Breast epithelium (tissue), 4 donors: ENCODE measurements at places on chromosomes 3 and 15.

GRCh38 chr3:32438596-32439344 is 47.1 kb downstream of the CMTM7 start:
- no peak for DNase-seq

DNA sequence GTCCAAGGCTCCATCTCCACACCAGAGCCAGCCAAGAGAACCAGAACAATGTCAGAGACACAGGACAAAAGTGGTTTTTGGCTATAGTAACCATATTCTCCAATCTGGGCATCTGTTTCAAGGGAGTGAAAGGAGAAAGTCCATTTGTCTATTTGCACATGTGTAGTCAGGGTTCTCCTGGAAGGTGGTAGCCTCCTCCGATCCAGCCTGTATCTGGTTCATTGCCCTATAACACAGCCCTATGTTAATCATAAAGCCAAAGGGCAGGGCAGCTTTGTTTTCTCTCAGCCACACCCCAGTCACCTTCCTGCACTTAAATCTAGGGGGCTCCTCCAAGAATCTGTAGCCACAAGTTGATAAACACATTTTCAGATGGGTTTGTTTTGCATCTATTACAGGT is 128.1 kb upstream of the ADPGK start:
- DNase-seq = no peak

- no peak for DNase-seq
Observed at GRCh38 chr15:50828610-50829206, 63.2 kb upstream of the SPPL2A start.

GRCh38 chr15:27561816-27562215 is 537.3 kb downstream of the OCA2 start:
- no peak for DNase-seq

- no peak for DNase-seq
Observed at GRCh38 chr3:172513488-172513887, 9.7 kb downstream of the TNFSF10 start.

GRCh38 chr3:52769786-52770455 is 819 bp downstream of the NEK4 start:
- no peak for DNase-seq

DNA sequence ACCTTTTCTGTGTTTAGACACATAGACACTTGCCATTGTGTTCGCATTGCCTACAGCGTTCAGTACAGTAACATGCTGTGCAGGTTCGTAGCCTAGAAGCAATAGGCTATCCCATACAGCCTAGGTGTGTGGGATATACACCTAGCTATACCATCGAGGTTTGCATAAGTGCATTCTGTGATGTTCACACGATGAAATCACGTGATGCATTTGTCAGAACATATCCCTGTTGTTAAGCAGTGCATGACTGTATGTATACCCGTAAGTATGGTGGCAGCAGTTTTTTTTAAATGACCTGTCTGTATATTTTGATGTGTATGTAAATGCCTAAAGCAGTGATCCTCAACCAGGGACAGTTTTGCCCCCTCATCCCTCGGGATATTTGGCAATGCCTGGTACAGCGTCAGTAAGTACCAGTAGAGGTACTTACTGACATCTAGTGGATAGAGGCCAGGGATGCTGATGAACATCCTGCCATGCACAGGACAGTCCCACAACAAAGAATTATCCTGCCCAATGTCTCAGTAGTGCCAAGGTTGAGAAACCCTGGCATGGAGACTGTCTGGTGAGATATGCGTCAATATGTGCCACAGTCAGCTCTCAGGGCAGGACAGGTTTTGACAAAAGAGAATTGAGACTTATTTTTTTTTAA is 129.1 kb downstream of the HCN4 start:
- no peak for DNase-seq

GRCh38 chr3:61493339-61493738 is 68.0 kb upstream of the PTPRG start:
- DNase-seq = no peak

GRCh38 chr15:70362886-70363285 is 265.2 kb upstream of the TLE3 start:
- DNase-seq = peak; percentile 17

GRCh38 chr15:69663441-69663840 is 210.8 kb downstream of the RPLP1 start:
- DNase-seq = no peak

- no peak for DNase-seq
Observed at GRCh38 chr3:177336873-177337450, 139.7 kb upstream of the TBL1XR1 start.

- no peak for DNase-seq
Observed at GRCh38 chr3:112042842-112043280, 8.3 kb downstream of the TMPRSS7 start.

DNA sequence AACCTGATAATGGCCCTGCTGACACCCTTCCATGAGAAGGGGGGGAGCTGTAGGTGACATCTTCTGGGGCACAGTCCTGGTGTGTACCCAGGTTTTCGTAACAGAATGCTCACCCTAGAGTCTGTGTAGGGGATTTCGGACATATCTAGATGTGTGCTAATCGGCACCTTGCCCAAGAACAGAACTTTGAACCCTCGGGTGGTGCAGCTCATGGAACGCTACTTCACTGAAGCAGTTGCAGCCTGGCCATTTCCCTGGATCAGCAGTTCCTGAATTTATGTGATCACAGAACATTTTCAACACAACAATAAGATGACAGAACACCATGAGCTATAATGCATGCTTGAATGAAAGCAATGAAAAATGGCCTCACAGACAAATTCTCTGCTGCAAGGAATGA is 57.5 kb upstream of the MUC13 start:
- no peak for DNase-seq
